H7 (cell line): ENCODE measurements at places on chromosomes 7 and 10.

DNA sequence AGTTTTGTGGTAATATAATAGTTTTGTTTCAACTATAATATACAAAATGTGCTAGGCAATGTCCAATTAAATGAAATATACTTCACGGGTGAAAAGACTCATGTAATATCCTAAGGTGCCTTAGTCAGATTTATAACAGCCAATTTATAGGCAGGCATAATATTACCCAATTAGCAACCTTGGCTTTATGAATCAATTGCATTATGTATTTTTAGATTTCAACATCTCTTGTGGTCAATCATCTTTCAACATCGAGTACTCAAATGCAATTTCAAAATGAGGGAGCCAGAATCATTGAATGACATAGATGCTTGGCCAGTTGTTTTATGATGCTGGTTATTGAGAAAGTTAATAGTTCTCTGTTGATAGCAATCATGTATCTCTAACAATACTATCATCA lies 110.3 kb upstream of the SP8 start:
- no peak for DNase-seq

- DNase-seq = peak; percentile 98
Measured at GRCh38 chr7:76260171-76260703, 42.2 kb upstream of the HSPB1 start.

DNA sequence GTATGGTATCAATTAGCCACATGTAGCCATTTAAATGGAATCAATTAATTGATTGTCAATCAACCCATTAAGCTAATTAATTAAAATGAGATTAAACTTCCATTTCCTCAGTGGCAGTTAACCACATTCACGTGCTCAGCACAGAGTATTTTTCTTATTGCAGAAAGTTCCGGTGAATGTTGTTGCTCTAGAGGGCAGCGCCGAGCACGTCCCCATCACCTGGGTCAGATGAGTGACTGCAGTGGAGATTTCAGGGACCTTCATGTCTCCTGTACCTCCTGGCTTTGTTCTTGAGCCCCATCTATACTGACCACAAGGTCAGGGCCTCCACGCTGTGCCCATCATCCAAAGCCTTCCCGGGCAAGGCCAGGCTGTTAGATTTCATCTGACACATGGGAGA lies 168.8 kb upstream of the MKI67 start:
- peak; percentile 70 for DNase-seq

DNA sequence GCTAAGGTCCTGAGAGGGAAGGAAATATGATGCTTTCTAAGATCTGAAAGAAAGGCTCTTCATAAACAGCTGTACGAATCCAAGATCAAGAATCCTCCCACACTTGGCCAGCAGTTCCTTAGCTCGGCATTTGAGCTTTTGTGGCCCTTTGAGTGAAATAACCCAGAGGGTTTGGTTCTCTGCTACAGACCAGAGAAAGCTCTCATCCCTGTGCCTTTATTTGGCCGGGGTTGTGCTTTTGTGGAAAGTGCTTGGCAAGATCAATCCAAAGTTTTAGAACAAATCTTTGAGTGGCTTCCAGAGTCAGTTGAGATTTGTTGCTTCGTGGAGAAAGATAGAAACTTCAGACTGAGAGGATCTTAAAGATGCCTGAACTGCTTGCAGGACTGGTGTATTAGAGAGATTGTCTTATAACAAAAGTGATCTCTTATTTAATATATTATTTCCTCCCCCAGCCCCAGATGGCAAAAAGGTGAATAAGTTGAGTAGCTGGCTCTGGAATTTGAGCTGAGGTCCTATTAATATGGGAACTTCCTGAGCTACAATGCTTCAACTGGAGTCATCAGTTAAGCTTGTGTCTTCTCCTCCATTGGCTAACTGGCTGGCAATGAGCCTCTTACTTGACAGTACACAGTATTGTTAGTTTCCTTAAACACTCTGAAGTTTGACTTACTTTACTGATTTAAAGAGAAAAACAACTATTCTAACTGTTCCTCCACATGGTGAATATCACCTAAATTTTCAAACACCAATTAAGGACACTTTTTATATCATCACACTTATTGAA lies 687.3 kb downstream of the MAGI2 start:
- no peak for DNase-seq

GRCh38 chr7:90596671-90597562 lies 796 bp downstream of the CDK14 start:
- peak; percentile 48 for DNase-seq

- no peak for DNase-seq
Measured at GRCh38 chr7:123323689-123324088, 123.9 kb upstream of the SLC13A1 start.

DNA sequence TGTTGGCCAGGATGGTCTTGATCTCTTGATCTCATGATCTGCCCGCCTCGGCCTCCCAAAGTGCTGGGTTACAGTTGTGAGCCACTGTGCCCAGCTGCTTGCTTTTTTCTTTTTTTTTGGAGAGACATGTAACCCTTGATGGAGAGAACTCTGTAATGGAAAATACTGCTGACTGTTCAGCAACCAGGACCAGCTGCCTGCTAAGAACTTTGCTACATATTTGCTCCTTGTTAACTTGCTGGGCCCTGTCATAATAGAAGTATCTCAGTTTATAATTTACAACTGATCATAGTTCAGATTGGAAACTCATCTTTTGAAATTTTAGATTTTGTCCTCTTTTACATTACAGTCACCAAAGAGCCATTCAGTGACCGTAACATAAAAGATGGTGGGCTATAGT lies 34.9 kb downstream of the TASOR2 start:
- DNase-seq = no peak

DNA sequence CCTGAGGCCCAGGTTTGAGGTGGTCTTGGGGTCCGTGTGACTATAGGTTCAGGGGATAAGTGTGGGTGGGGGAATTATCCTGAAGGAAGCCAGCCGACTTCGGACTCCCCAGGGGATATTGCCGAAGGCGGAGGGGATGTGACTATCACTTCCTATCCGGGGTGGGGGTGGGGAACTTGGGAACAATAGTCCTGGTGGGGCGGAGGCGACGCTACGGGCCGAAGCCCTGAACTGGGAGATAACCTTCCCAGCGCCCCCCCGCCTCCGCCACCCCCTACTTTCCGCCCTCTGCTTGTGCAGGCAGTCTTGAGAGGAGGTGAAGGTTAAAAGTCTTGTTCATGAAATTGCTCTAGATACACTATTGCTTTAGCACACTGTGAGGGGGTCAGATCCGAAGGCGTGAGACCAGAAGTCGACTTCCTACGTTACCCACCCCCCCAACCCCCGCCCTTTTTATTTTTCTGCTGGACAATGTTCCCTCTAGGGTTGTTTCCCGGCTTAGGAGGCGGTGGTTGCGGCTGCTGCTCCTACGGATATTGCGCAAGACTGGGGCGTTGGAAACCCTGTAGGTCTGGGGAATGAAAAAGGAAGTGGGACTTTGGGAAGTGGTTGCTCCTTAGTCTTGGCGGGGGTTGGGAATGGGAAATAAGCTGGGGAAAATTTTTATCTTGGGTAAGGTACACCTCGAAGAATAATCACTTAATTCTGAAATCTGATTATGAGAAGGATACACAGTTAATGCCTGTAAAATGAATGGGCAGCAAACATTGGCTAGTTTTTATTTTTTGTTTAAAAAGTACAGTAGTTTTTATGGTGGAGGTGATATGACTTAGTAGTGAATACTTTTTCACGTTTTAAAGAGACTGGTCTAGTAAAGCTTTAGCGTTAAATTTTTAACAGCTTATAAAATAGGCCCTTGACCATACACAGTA lies 1.5 kb downstream of the PTPN12 start:
- peak; percentile 81 for DNase-seq

- no peak for DNase-seq
Measured at GRCh38 chr7:17357952-17358351, 59.5 kb downstream of the AHR start.

GRCh38 chr10:79044846-79045245 lies 23.9 kb upstream of the ZMIZ1 start:
- peak; percentile 22 for DNase-seq

- no peak for DNase-seq
Measured at GRCh38 chr7:116698930-116699721, 27.1 kb downstream of the MET start.
